Heart left ventricle (tissue), 16 donors: ENCODE measurements at places on chromosomes 5 and 9. TPM values are rescaled to one million over a fixed set of nuclear protein-coding genes. Genes with fewer than 3 reads are reported as not detected.

The GPR151 gene
- not detected for total RNA-seq

The CCNB1 gene
- total RNA-seq: 5.1 TPM

The SPAG8 gene
- total RNA-seq: 2.7 TPM

The BNIP1 gene
- 8.9 TPM for total RNA-seq

The IFNA13 gene
- not detected for total RNA-seq

The TMEM215 gene
- total RNA-seq: not detected

The PCDHB11 gene
- 1.4 TPM for total RNA-seq

The RANBP3L gene
- total RNA-seq: 0.54 TPM

The SLC45A2 gene
- total RNA-seq: not detected

The SCGB3A2 gene
- total RNA-seq: not detected

The KCTD16 gene
- total RNA-seq: 0.32 TPM

DNA sequence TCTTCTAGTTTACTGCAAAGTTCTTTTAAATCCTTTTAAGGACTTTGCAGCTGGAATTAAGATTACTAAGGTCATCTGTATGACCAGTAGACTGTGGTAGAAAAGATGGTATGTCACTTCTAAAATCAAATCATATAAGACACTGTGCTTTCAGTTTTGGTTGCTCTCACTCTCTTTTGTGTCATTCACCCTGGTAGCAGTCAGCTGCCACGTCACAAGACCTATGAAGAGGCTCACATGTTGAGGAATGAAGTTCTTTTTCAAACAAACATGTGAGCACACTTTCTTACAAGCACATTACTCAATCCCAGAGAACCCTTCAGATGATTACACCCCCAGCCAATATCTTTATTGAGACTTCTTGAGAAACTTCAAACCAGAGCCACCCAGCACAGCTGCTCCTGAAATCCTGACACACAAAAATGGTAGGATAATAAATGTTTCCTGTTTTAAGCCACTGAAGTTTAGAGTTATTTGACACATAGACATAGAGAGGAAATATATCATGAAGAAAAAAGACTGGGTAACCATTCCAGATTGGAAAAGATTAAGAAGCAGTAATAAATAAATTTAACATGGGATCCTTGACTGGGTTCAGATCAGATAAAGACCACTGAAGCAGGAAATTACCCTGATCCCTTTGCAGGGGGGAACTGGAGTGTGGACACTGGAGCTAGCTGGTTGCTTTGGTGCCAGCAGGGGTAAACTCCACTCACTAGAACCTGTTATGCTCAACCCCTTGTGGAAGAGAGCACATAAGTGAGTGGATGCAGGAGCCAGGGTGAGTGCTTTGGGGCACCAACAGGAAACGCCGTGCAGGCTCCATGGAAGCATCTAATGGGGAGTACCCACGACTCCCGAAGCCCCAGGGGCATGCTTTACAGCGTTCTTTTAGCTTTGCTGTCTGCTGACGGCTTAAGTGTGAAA lies 64.1 kb downstream of the SLCO4C1 start:
- no peaks in the 10 kb centered on the region for H3K27me3 ChIP-seq
- no peaks in the 10 kb centered on the region for H3K36me3 ChIP-seq

GRCh38 chr9:120532475-120532874 lies 47.5 kb downstream of the CDK5RAP2 start:
- DNase-seq: no peak
- no peaks in the 10 kb centered on the region for H3K4me1 ChIP-seq
- no peak overlapping the region for H3K27ac ChIP-seq
- no peaks in the 10 kb centered on the region for H3K27me3 ChIP-seq

- no peak overlapping the region for H3K4me3 ChIP-seq
- DNase-seq: no peak
- no peaks in the 10 kb centered on the region for H3K36me3 ChIP-seq
- H3K27me3 ChIP-seq: no peaks in the 10 kb centered on the region
- no peaks in the 10 kb centered on the region for H3K4me1 ChIP-seq
These were observed 285.7 kb downstream of the HCN1 start for GRCh38 chr5:45410304-45410995.

DNA sequence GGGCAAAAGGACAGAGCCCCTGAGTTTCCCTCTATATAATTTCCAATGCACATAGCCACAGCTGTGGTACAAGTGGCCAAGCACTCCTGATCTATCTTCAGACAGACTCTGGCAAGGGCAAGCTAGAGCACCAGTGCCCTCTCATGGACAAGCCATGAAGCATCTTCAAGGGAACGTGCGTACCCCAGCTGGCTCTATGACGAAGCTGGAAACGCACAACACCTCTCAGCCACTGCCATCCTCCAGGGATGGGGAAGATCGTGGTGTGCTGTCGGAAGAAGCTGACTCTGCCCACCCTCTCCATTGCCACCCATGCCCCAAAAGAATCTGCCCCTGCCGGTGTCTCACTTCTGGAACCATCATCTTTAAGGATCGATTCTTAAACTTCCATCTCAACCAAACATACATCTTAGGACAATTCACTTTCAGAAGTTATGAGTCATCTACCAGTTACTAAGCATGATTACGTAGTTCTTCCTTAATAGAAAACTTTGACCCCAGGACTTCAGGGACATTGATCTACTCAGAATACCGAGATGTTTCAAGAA lies 482.9 kb downstream of the AGTPBP1 start:
- H3K4me3 ChIP-seq: no peak overlapping the region
- peaks cover 3% of the 10 kb centered on the region for H3K4me1 ChIP-seq
- H3K36me3 ChIP-seq: no peaks in the 10 kb centered on the region

DNA sequence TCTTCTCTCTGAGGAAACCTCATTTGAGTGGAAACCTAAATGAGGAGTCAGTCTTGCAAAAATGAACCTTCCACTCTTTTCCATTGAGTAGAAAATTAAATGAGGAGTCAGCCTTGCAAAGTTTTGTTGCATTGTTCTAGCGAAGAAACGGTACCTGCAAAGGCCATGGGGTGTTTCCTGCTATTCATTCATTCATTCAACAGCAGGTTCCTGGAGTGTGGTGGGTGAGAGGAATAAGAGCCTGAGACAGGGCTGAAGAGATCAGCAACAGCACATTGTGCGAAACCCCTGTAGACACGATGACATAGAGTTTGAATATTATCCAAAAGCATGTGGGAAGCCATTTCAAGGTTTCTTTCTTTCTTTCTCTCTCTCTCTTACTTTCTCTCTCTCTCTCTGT lies 14.6 kb upstream of the SETX start:
- DNase-seq: no peak
- no peak overlapping the region for H3K27ac ChIP-seq
- H3K27me3 ChIP-seq: no peaks in the 10 kb centered on the region
- H3K36me3 ChIP-seq: no peaks in the 10 kb centered on the region
- H3K4me3 ChIP-seq: no peak overlapping the region

GRCh38 chr5:17277907-17278306 lies 60.5 kb downstream of the BASP1 start:
- H3K27ac ChIP-seq: no peak overlapping the region
- no peak for DNase-seq
- H3K4me1 ChIP-seq: no peaks in the 10 kb centered on the region
- H3K27me3 ChIP-seq: no peaks in the 10 kb centered on the region
- H3K4me3 ChIP-seq: no peak overlapping the region

- DNase-seq: no peak
- no peak overlapping the region for H3K27ac ChIP-seq
- no peak overlapping the region for H3K4me3 ChIP-seq
- H3K27me3 ChIP-seq: no peaks in the 10 kb centered on the region
- no peaks in the 10 kb centered on the region for H3K4me1 ChIP-seq
- no peaks in the 10 kb centered on the region for H3K36me3 ChIP-seq
These were observed 294.8 kb upstream of the PTGER4 start for GRCh38 chr5:40384782-40385390.

DNA sequence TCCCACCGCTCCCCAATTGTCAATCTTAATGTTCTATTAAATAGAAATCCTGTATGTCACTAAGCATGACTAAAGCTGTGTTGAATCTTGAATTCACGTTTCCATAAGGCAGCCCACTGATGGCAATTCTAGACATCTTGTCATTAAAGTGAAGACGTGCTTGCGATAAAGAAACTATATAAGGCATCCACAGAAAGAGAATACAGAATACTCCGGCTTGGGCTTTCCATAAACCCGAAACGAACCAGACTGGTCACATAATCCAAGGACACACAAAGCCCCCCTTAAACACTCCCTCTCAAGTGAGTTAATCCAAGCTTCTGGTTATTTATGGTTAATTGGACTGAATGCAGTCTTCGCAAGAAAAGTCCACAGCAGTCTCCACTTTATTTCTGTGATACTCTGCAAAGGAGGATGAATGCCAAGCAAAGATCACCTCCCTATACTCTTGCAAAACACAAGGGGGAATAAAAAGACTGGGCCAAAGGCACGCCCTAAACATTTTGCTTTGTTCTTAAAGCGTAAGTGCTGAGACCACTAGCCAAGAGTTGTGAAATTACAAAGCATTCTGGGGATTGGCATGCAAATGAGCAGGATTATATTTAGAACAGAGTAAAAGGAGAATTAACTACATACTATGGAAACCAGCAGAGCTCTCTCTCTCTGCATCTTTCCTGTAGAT lies 54.7 kb downstream of the DPYSL3 start:
- H3K36me3 ChIP-seq: no peaks in the 10 kb centered on the region
- DNase-seq: no peak
- no peak overlapping the region for H3K27ac ChIP-seq
- H3K4me1 ChIP-seq: peaks cover 16% of the 10 kb centered on the region

DNA sequence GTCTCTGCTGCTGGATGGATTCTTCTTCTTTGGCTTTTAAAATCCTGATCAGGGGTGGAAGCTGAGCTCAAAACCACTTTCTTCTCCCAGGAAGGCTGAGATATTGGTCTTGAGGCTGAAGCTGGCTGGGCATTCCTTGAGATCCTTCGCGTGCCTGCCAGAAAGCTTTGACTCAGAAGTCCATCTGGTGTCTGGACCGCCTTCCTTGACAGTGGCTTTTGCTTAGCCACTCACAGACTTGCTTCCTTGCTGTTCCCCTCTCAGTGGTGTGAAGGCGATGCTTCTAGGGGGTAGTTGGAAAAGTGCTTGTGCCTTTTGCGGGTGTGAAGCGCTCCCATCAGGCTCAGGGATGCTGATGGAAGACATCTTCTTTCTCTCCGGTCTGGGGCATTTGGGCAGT lies 45.9 kb downstream of the RGS3 start:
- no peak overlapping the region for H3K27ac ChIP-seq
- peaks cover 11% of the 10 kb centered on the region for H3K4me1 ChIP-seq
- H3K27me3 ChIP-seq: no peaks in the 10 kb centered on the region
- no peak overlapping the region for H3K4me3 ChIP-seq
- no peaks in the 10 kb centered on the region for H3K36me3 ChIP-seq

- H3K36me3 ChIP-seq: no peaks in the 10 kb centered on the region
- no peak overlapping the region for H3K4me3 ChIP-seq
- no peaks in the 10 kb centered on the region for H3K27me3 ChIP-seq
- H3K4me1 ChIP-seq: peaks cover 44% of the 10 kb centered on the region
- H3K27ac ChIP-seq: no peak overlapping the region
These were observed 228.6 kb downstream of the NR3C1 start for GRCh38 chr5:143174714-143175398.

DNA sequence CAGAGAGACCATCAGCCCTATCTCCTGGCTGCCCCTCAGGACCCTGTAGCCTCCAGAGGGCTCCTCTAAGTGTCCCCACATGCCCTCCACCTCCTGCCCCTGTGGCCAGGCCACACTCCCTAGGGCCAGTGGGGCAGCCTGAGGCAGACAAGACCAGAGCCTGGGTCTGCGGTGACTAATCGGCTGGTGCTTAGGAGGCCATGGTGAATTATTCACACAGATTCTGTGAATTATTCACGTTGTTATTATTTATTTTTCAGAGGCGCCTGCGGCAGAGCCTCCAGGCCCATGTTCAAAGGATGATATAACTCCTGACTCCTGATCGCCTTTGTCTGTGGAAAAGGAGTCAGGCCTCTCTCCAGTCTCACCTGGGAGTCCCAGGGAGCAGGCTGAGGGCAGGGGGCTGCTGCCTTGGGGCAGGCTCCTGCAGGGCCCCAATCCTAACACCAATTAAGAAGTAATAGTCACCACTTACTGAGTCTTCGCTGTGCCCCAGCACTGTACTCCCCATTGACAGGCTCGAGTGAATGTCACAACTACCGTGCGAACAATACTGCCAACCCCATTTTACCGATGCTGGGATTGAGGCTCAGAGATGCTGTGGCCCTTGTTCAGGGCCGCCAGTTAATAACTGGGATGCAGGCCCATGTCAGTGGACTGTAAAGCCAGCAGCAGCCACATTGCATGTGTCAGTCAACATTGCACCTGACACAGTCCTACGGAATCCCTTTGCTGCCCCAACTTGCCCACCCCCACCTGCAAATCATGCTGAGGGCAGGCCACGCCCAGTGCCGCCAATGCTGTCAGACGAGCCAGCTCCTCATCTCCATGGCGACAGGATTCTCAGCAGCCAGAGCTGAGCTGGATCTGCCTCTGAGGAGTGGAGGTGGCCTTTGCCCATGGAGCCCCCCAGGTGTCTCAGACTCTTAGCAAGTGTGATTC lies 94.9 kb downstream of the PCDH1 start:
- DNase-seq: no peak
- H3K27me3 ChIP-seq: no peaks in the 10 kb centered on the region
- H3K36me3 ChIP-seq: no peaks in the 10 kb centered on the region
- no peaks in the 10 kb centered on the region for H3K4me1 ChIP-seq

DNA sequence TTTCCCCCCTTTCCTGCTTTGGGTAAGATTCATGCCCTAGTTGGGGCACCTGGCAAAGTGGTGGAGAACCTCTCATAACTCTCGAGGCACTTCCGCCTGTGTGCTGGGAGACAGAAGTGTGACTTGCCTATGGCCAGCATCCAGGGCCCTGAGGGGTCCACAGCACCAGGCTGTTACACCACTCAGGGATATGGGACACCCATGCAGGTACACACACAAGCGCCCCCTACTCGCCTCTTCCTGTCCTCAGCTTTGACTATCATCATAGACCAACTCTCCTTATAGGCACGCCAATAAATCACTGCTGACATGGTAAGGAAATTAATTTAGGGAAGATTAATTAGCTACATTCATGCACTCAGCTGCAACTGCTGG lies 45.4 kb downstream of the SHB start:
- DNase-seq: no peak
- H3K27ac ChIP-seq: no peak overlapping the region
- no peaks in the 10 kb centered on the region for H3K27me3 ChIP-seq
- H3K36me3 ChIP-seq: no peaks in the 10 kb centered on the region

GRCh38 chr9:20269620-20270019 lies 352.7 kb downstream of the MLLT3 start:
- DNase-seq: no peak
- no peaks in the 10 kb centered on the region for H3K4me1 ChIP-seq
- no peak overlapping the region for H3K4me3 ChIP-seq
- no peaks in the 10 kb centered on the region for H3K27me3 ChIP-seq

GRCh38 chr9:94864196-94864595 lies 137.7 kb downstream of the AOPEP start:
- peaks cover 10% of the 10 kb centered on the region for H3K4me1 ChIP-seq
- no peak for DNase-seq
- H3K4me3 ChIP-seq: no peak overlapping the region
- H3K27ac ChIP-seq: peak overlapping the region; percentile 70

DNA sequence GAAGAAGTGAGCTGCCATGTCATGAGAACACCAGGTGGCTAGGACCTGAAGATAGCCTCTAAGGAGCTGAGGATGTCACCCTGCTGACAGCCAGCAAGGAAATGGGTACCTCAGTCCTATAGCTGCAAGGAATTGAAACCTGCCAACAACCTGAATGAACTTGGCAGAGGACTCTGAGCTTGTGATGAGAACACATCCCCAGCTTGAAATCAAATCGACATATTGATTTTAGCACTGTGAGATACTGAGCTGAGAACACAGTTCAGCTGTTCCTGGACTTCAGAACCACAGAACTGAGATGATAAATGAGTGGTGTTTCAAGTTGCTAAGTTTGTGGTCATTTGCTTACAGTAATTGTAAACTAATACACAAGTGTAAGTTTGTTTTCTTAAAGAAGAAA lies 5.5 kb upstream of the RASEF start:
- DNase-seq: no peak
- no peak overlapping the region for H3K27ac ChIP-seq
